Natural killer cell (primary cell): ENCODE measurements at places on chromosomes 1 and 21. TPM values are rescaled to one million over a fixed set of nuclear protein-coding genes. Genes with fewer than 3 reads are reported as not detected.

The S100A10 gene
- 183 TPM for total RNA-seq

The AHDC1 gene
- 67.0 TPM for total RNA-seq

The CRNN gene
- not detected for total RNA-seq

The MNDA gene
- 3.3 TPM for total RNA-seq

The KCNJ15 gene
- not detected for total RNA-seq

The CRABP2 gene
- total RNA-seq = 3.0 TPM

The KLHL17 gene
- 17.8 TPM for total RNA-seq

DNA sequence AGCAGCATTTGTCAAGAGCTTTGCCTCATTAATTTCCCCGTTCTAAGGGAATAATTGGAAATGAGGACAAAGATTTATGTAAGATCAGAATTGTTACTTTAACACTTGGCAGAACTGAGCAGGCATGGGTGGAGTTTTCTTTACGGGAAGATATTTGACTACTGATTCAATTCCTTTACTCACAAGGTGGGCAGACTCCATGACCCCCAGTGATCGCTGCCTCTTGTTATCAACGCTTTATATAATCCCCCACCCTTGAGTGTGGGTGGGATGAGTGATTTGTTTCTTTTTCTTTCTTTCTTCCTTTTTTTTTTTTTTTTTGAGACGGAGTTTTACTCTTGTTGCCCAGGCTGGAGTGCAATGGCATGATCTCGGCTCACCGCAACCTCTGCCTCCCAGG, 65.3 kb upstream of the TENT5B start:
- DNase-seq = no peak
- no peaks in the 10 kb centered on the region for H3K27me3 ChIP-seq
- no peak overlapping the region for H3K27ac ChIP-seq

- H3K4me1 ChIP-seq = no peaks in the 10 kb centered on the region
- H3K36me3 ChIP-seq = no peaks in the 10 kb centered on the region
- H3K27me3 ChIP-seq = no peaks in the 10 kb centered on the region
- no peak overlapping the region for H3K27ac ChIP-seq
Observed at GRCh38 chr1:232346844-232347243, 283.1 kb downstream of the SIPA1L2 start.

DNA sequence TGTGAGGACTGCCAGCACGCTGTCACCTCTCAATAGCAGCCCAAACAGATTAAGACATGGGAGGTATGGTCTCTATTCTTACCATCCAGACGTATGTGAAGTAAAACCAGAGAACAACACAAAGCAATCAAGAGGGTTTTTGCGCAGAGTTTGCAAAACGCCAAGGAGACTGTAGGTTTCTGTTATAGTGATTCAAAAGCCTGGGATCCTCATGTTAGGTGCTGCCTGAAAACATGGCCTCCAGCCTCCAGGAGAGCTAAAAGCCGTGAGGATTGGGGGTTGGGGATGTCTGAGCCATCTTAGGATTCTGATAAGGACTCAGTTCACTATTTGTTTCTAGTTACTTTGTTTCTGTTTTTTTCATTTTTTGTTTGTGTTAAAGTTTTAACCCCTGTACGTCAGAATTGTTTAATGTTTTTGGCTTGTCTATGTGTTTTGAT, 4.2 kb upstream of the CCT8 start:
- H3K27me3 ChIP-seq = no peaks in the 10 kb centered on the region
- DNase-seq = peak; percentile 57
- H3K27ac ChIP-seq = peak overlapping the region; percentile 84
- H3K4me1 ChIP-seq = peaks cover 43% of the 10 kb centered on the region

- no peaks in the 10 kb centered on the region for H3K27me3 ChIP-seq
- H3K4me1 ChIP-seq = no peaks in the 10 kb centered on the region
- no peak for DNase-seq
- no peak overlapping the region for H3K4me3 ChIP-seq
- H3K36me3 ChIP-seq = no peaks in the 10 kb centered on the region
Observed at GRCh38 chr1:214542275-214543199, 8.9 kb downstream of the PTPN14 start.

GRCh38 chr1:62513013-62513412, 76.2 kb downstream of the USP1 start:
- H3K27me3 ChIP-seq = no peaks in the 10 kb centered on the region
- no peaks in the 10 kb centered on the region for H3K36me3 ChIP-seq
- DNase-seq = no peak
- no peak overlapping the region for H3K4me3 ChIP-seq
- H3K27ac ChIP-seq = no peak overlapping the region

DNA sequence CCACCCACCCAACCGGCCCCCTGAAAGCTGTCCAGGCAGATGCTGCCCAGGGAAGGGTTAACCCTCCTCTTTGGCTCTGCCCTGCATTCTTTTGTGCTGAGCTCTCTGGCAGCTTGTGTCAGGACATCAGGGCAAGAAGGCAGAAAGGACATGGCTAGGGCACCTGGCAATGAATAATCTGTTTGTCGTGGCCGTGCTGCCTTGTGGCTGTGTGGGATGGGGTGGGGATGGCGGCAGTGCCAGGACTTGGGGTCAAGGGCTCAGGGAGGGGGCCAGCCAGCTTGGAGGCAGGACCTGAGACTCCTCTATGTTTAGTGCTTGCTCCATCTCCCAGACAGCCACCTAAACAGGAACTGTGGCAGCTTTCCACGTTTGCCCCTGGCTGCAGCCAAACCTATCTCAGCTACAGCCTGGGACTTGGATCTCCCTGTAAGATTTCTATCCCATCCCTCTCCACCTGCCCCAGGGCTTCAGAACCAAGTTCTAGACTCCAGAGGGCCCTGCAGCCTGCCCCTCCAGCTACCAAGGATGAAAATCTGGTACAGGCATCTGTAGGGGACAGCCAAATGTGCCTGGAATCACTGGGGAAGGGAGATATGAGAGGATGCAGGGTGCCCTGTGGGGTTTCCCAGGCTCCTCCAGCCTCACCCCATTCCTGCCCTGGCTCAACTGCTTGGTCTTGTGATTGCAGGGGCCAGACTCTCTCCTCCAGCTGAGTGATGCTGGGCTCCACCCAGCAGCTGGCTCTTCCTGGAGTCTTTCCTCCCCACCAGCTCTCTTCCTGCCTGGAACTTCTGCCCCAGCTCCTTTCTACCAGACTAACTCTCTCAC, 9.6 kb upstream of the GPR37L1 start:
- H3K27ac ChIP-seq = no peak overlapping the region
- H3K36me3 ChIP-seq = no peaks in the 10 kb centered on the region
- H3K4me3 ChIP-seq = no peak overlapping the region
- H3K27me3 ChIP-seq = no peaks in the 10 kb centered on the region
- DNase-seq = no peak

DNA sequence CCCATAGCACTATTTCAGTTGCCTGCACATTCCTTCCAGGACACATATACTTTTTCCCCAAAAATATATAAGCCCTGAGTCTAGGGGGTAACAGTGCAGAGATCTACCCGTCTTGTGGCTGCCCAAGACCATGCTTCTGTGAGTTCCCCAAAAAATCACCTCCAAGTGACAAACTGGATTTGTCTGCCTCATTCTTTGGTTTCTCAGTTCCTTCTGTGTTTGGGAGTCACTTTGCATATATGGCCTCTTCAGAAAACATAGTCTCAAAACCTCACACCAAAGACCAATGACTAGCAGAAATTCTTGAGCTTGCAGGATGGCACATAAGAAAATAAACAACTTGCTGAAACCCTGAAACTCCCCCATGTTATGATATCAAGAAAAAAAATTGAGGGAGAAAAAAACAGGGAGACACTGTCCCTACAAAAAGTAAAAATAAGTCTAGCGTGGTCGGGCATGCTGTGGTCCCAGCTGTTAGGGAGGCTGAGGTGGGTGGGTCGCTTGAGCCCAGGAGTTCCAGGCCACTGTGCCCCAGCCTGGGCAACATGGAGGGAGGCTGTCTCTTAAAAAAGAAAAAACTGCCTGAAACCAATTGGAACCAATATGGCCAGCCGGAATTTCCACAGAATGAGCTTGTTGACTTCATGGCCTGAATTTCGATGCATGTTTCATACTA, 8.0 kb downstream of the JMJD4 start:
- peak; percentile 2 for DNase-seq
- H3K36me3 ChIP-seq = peaks cover 4% of the 10 kb centered on the region
- H3K4me1 ChIP-seq = peaks cover 21% of the 10 kb centered on the region
- H3K27ac ChIP-seq = no peak overlapping the region
- no peak overlapping the region for H3K4me3 ChIP-seq
- no peaks in the 10 kb centered on the region for H3K27me3 ChIP-seq

DNA sequence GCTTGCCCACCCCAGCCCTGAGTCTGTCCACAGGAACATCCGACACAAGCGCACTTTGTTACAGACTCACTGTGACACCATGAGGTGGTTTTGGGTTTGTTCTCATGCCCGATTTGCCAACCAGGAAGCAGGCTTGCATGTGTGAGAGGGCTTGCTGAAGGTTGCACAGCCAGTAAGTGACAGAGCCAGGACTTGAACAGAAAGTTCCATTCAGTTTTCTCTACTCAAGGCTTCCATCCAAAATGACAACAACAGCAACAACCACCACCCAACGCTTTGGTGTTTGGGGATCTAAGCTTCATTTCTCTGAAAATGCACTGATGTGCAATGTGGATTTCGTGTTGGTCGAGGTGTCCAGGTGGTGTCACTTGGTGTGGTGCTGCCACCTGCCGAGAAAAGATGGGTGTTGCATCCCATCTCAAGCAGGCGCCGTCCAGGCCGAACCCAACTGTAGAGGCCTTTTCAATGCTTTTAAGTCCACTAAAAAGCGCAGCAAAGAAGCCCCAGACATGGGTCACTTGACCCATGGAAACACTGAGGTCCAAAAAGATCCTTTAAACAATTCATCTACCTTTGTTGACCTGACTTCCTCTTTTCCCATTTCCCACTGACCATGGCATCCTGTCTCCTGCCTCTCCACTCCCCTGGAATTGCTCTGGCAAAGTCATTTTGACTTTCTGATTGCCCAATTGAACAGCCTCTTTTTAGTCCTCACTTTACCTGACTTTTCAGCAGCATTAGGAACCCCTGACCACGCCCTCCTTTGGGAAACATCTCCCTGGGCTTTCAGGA, 12.2 kb downstream of the CITED4 start:
- H3K4me1 ChIP-seq = peaks cover 8% of the 10 kb centered on the region
- no peaks in the 10 kb centered on the region for H3K27me3 ChIP-seq
- no peak overlapping the region for H3K27ac ChIP-seq

DNA sequence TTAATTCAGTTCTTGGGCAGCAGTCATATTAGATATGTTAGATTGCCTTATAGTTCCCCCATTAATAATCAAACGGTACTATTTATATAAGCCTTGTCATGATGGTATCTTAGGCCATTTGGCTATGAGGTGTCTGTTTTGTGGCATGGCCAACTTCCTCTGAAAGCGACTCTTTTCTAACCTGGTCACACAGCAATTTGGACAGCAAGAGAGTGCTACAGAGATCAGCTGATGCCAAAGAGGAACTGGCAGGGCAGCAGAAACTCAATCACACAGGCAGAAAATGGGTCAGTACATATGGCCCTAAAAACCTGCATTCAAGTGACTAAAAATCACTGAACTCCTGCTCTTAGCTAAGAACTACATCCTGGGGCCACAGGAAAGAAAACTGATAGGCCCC, 13.4 kb upstream of the MUTYH start:
- DNase-seq = no peak
- no peaks in the 10 kb centered on the region for H3K27me3 ChIP-seq
- H3K36me3 ChIP-seq = no peaks in the 10 kb centered on the region
- H3K4me3 ChIP-seq = no peak overlapping the region

DNA sequence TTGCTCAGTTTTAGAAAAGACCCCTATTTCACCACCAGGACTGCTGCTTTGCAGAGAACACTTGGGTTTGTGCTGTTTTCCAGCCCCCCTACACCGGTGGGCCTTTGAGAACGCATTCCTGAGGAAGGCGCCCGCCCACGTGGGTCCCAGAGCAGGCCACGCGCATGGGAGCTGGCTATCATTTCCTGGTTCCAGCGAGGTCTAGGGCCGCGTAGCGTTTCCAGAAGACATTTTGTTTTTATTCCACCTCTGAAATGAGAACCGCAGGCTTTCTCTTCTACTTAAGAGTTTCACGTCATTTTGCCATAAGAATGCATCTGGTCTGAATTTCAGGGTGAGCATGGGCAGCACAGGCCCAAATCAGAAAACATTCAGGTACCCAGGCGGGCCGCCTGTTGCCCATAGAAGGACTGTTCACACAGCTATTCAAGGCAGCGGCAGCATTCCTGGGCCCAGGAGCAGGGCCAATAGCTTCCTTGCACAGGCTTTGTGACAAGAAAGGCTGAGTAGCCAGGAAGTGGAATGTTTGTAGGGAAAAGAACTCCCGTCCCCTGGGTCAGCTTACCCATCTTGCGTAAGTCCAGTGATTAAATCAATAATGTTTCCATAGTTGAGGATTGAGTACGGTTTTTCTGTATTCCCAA, 1.4 kb upstream of the KLHL21 start:
- H3K27me3 ChIP-seq = no peaks in the 10 kb centered on the region
- H3K27ac ChIP-seq = peak overlapping the region; percentile 96
- H3K36me3 ChIP-seq = no peaks in the 10 kb centered on the region

DNA sequence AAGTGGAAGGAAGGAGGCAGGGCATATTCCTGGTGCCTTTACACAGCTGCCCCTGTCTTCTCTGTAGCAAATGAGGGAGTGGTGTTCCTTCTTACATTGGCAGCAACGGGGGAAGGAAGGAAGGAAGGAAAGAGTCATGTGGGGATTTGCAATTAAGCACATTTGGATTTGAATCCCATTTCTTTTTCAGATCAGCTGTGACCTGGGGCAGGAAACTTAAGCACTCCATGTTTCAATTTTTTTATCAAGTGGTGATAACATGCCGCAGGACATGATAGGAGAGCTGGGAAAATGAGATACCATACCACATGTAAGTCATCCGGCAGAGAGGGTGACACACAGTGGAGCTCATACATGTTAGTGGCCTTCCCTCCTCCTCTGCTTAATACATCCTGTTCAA, 186.8 kb downstream of the APP start:
- H3K36me3 ChIP-seq = no peaks in the 10 kb centered on the region
- no peaks in the 10 kb centered on the region for H3K27me3 ChIP-seq
- no peak overlapping the region for H3K27ac ChIP-seq
- H3K4me3 ChIP-seq = no peak overlapping the region
- no peaks in the 10 kb centered on the region for H3K4me1 ChIP-seq
- DNase-seq = no peak

- H3K27me3 ChIP-seq = no peaks in the 10 kb centered on the region
- no peaks in the 10 kb centered on the region for H3K36me3 ChIP-seq
- no peaks in the 10 kb centered on the region for H3K4me1 ChIP-seq
Observed at GRCh38 chr1:185838111-185838510, 103.9 kb downstream of the HMCN1 start.

- DNase-seq = no peak
- no peaks in the 10 kb centered on the region for H3K4me1 ChIP-seq
- H3K27me3 ChIP-seq = no peaks in the 10 kb centered on the region
- H3K4me3 ChIP-seq = no peak overlapping the region
Observed at GRCh38 chr1:200165493-200166220, 138.1 kb downstream of the NR5A2 start.

DNA sequence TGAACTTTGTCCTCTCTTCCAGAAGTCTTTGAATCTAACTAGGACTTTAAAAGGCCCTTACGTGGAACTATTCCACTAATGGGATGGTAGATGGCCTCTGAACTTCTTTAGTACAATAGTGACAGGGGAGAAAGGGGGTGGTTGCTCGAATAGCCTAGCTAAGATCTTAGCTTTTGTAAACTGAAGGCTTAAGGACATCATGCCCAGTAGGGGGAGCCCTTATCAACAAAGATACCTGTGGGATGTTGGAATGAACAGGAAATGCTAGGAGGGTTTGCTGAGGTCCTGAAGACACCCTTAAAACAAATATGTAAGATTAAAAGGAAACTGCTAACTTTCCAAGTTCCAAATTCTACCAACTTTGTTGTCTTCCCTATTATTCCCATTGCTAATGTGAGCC, 33.2 kb downstream of the NHLH2 start:
- H3K27me3 ChIP-seq = no peaks in the 10 kb centered on the region
- no peaks in the 10 kb centered on the region for H3K4me1 ChIP-seq
